ENCODE measurements at places on chromosomes 7 and 10.

DNA sequence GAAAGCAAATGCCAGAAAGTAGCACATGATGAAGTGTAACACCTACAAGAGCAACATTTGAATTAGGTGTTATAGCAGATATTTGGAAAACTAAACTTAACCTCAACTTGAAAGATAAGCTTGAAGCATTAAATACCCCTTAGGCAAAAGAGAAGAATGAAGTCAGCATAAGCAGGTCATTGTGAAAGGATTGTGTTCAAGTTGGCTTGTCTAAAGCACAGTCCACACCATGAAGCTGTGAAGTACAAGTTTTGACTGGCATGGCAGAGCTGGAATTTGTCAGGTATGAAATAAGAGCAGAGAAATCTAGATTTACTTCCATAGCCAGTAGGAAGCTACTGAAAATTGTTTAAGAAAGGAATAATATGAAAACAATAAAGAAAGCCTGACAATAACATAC is 480.3 kb upstream of the POT1 start:
- DNase-seq: no peak

GRCh38 chr10:23391821-23392220 is 47.1 kb upstream of the OTUD1 start:
- no peak for DNase-seq

- DNase-seq: no peak
Observed at GRCh38 chr10:128642502-128642901, 516.3 kb upstream of the MKI67 start.

- DNase-seq: no peak
Observed at GRCh38 chr10:79289801-79290200, 57.5 kb upstream of the PPIF start.

- DNase-seq: no peak
Observed at GRCh38 chr10:42971251-42971599, 105.6 kb upstream of the RET start.

DNA sequence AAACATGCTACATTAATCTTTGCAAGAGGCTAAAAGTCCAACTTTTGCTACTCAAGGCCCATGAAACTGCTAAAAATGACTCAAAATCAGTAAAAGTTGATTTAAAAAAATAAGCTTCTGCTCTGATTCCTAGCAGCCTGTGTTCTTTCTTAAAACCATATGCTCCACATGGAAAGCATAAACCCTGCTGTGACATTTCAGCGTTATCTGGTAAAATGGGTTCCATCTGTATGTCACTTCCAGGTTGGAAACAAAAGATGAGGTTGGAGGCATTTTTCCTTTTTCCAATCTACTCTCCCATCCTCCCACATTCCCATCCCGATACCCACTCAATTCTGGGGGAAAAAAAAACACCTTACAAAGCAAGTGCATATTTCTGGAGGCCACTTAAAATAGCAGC is 439.5 kb downstream of the NEBL start:
- no peak for DNase-seq

DNA sequence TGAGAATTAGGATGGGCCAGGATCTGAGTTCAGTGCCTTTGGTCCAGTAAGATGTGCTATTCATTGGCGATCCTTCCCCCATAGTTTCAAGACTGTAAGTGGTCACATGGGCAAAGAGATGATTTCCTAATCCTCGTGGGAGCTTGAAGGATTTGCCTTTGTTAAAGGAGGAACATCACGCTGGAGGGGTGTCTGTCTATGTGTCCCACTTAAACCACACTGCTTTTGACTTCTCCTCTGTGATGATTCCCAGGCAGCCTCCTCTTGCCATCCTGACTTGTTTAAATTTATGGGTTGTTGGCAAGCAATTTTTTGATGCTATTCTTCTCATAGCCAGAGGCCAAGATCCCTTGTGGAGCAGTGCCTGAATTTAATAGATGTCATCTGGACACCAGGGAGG is 154.0 kb downstream of the TCF7L2 start:
- no peak for DNase-seq

DNA sequence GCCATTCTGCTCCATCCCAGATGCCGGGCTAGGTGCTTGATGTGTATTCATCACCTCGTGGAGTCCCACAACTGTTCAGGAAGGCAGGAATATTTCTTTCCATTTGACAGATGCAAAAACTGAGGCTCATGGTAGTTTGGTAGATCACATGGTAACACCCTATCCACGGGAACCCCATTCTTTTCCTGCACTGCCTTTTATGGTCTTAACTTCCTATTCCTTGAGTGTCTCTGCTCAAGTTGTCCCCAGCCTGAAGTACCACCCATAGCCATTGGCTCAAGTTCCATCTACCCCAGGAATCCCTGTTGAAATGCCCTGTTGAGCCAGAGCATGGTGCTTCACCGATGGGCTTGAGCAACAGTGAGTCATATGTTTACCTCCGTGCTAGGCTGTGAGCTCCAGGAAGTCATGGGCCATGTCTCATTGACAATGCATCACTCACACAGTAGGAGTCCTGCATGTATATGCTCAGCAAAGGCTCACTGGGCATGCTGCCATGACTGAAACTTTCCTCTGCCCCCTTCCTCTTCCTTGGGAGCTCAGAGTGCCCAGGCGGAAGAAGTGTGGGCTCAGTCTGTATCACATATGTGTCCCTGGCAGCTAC is 71.7 kb upstream of the ADAM12 start:
- DNase-seq: no peak

GRCh38 chr10:130484468-130485180 is 348.4 kb downstream of the GLRX3 start:
- no peak for DNase-seq

GRCh38 chr7:157352516-157352915 is 15.7 kb downstream of the DNAJB6 start:
- DNase-seq: no peak

- DNase-seq: peak; percentile 75
Observed at GRCh38 chr7:95511716-95512260, 26.0 kb downstream of the ASB4 start.

- DNase-seq: no peak
Observed at GRCh38 chr7:119888251-119888650, 384.7 kb upstream of the KCND2 start.

- DNase-seq: no peak
Observed at GRCh38 chr10:70368774-70369482, 13.5 kb downstream of the LRRC20 start.

DNA sequence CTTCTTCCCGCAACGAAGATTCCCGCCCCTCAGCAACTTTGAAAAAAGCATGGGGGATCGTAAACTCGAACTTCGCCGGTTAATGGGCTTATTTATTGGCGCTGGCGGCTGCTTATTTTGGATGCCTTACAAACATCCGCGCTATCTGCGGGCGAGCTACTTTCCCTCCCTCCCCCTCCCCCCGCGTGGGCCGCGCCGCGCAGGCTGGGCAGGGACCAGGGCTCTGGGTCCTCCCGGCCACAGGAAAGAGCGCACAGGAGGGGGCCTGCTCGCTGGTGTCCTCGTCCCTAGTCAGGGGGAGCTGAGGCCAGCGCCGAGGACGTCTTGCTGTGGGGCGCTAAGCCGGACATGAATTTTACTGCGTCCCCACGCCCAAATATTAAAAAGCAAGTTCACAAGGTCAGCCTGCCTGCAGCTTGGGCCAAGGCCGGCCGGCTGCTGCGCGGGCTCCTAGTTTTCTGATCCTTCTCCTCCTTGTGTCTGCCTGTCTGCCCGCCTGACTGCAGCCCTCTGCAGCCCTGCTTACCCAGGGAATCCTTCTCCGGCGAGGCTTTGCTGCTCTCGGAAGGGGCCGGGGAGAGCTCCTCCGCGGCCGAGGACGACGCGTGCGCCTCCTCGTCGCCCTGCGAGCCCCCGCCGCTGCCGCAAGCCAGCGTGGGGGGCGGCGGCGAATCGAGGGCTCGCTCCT is 1.2 kb downstream of the HOXA10 start:
- DNase-seq: no peak

DNA sequence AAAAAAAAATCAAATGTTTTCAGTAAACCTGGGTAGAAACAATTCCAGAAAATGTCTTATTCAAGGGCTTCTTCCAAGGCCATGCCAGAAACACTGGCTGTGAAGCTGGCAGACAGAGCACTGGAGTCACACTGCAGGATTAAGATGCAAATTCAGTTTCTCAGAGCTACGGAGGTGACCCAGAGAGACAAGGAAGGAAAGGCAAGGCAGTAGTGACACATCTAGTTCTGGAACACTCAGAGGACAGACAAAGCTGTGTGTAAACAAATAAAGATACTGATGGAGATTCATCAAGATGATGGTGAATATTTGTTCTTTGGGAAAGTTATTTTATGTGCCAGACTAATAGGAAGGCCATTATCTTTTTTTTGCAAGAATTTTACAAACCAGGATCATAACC is 608.3 kb upstream of the C7orf33 start:
- DNase-seq: no peak

DNA sequence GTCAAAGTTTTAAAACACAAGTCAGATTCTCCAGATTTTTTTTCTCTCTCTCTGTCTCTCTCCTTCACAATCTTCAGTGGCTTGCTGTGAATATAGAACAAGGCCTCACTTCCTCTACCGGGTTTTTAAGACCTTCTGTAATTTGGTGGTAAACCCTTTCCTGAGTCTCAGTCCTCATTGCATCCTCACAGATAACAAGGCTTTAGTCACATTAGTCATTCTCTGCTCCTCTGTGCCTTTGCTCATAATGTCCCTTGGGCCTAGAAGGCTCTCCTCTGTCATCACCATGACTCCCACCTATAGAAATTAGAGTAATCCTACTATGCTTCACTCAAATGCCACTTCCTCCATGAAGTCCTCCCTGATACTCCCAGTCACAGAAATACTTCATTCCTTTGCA is 172.7 kb upstream of the HPS1 start:
- DNase-seq: no peak

DNA sequence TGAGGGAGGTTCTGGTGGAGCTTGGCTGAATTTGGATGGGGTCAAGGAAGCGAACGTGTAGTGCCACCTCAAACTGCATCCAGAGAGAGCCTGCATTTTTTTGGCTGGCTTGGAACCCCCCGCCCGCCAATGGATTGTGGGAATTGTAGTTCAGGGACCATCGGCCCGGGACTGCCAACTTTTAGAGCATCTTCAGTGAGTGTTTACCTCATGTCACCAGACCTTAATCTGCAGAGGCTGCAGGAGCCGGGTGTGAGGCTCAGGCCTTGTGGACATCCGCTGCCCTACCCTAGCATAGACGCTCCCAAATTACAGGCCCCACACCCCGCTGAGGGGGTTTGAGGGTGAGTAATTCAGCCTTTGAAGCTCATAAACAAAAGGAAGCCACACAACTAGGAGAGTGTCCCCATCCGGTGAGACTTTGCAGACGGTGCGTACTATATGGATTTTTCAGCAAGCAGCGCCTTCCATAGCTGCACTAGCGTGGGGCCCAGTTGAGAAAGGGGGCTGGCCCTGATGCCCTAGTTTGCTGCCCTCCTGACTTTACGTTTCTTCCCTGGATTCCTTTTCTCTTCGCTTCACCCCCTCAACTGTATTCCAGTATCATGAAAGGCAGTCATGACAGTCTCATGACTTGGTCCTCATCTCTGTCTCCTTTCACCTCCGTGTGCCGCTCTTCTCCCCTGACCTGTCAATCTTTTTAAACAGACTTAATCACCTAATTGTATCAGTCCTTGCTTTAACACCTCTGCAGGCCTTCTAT is 717 bp downstream of the CNPY4 start:
- DNase-seq: peak; percentile 66

- no peak for DNase-seq
Observed at GRCh38 chr7:107785926-107786325, 17.1 kb downstream of the SLC26A3 start.

DNA sequence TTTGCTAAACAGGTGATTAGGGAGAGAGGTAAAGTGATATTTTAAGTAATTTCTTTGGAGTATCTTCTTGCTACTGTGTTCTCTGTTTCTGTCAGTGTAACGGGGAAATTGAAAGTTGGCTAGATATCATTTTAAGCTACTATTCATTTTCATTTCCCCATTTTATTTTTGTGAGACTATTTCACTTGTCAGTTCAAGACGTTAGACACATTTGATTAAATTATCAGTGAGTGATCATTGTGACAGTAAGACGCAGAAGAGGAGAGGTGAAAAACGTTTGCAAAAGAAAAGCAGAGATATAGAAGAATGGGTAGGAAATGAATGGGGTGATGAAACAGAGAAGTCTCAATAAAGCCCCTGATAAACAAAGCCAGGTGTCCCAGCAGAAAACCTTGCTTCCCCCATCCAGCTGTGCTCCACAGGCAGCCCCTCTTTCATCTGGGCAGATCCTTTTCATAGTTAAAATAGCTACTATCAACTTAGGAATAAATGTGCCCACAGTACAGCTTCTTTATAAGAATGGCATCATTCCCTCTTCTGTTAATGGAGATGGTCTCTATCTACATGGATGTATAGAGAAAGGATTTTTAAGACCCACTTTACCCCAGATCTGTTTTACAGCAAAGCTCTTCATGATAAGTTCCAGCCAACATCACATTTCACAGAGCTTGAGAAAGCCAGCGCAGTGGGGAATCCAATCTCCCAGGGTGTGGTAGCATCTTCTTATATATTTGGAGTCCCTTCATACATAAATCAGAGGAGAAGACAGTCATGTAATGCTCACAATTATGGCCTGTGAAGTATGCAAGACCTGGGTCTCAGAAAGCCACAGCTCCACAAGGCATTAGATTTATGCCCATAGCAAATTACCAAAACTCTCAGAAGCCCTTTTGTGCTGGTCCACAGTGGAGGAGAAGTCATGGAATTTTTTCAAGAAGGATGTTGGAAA is 138.1 kb upstream of the ITGB1 start:
- no peak for DNase-seq

DNA sequence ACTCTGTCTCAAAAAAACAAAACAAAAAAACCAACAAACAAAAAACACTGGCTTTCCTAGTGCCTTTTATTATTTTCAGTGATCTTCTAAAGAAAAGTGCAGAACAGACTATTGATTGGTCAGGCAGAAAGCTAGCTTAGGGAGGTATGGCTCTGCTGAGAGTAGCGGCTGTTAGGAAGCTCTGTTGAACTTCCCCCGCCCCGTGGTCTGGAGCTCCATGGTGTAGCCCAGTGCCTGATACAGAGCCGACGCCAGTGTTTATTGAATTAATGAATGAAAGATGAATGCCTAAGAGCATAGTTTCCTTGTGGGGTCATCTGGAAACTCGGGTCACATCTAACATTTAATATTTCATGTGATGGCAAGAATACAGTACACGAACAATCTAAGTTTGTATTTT is 90.5 kb upstream of the ARMC3 start:
- DNase-seq: no peak

- no peak for DNase-seq
Observed at GRCh38 chr10:133411523-133412380, 12.7 kb downstream of the SPRN start.

DNA sequence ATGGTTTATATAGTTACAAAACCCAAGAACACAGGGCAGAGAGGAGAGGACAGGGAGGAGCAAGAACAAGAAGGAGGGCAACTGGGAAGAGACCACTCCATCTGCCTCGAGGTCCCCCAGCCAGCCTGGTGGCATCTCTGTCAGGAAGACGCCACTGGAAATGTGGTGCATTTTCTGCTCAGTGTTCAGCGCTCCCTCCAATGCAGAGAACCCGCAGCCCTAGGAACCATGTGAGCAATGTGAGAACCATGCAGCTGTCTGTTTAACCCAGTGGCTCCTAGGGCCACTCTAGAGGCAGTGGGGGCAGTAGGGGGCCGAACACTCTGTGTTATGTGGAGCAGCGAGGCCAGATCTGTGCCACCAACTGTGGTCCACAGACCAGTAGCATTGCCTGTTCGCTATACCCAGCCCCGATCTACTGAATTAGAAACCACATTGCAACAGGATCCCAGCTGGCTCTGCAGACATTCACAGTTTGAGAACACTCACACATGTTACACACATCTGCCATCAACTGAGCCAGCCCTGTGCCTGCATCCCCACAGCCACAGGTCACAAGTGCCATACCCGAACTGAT is 110.2 kb downstream of the CPXM2 start:
- no peak for DNase-seq

GRCh38 chr7:155795951-155796350 is 16.3 kb downstream of the SHH start:
- no peak for DNase-seq
